ENCODE measurements at places on chromosomes 16 and 17.

DNA sequence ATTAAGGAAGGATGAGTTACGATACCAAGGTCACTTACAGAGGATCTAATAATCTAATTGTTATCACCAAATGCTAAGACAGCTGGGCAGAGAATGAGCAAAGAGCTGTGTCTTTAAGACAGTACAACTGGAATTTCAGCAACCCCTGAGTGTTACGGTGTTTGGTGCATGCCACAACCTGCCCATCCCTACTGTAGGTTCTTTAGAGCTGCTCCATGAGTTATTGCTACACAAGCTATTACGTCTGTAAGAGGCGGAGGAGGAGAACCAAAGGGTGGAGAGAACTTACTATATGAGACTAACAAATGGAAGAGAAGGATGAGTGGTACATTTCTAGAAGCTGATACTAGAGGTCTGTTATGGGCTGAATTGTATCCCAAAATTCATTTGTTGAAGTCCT is 14.2 kb upstream of the C17orf78 start:
- DNase-seq: no peak

DNA sequence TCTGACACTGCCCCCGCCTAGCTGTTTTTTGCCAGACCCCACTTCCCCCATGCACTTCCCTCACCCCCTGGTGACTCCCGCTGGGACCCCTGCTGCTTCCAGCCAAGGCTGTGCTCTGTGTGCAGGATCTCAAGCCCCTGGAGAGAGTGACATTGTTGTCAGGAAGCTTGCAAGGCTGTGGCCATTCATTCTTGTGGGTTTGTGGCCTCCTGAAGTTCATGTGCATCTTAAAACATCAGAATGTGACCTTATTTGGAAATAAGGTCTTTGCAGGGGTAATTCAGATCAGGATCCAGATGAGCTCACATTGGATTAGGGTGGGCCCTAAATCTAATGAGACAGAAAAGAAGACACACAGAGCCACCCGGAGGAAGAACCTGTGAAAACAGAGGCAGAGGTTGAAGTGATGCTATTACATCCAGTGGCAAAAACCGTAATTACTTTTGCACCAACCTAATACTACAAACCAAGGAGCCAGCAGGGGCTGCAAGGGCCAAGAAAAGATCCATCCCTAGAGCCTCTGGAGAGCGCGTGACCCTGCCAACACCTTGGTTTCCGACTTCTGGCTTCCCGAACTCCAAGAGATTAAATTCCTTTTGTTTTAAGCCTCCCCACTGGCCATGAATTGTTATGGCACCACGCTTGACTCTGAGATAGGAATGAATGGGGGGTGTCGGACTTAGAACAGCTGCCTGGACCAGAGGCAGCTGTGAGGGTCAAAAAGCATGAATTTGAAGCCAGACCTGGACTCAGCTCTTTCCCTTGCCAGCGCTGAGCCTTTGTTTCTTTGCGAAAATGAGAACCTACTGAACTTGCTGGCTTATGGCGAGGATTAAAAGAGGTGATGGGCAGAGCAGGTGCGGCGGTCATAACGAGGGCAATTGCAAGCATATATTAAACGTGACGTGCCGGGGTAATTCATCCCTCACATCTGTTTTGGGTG is 75.5 kb downstream of the BMERB1 start:
- no peak for DNase-seq

DNA sequence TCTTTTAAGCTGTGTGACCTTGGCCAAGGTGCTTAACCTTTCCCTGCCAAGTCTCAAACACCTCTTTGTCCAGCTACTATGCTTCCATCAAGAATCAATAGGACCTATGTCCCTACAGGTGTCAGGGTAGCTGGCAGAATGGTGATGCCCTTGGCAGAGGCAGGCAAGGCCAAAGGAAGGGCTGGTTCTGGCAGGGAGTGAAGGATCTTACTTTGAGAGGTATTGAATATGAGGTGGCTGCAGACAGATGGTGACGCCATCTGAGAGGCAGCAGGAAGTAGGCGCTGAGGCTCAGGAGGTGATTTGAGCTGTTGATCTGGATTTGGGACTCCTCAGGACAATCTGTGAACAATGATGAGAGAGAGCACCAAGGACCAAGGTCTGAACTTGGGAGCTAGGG is 12.5 kb downstream of the ABCC3 start:
- no peak for DNase-seq

- DNase-seq: no peak
Measured at GRCh38 chr16:64507240-64508024, 614.4 kb downstream of the CDH11 start.

DNA sequence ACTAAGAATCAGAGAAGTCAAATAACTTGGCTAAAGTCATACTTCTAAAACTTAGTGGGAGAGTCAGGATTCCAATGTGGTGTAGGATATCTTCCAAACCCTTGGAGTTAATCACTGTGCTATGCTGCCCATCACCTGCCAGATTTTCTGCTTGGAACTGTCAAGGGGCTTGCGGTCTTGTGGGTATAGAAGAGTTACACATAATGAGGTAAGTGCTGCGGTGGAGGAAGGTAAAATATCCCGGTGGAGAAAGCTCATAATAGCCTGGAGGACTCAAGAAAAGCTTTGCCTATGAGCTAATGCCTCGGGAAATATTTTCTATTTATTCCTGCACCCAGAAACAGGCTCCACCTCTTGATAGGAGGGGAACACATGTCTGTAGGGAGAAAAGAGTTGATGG is 195.6 kb downstream of the UTP18 start:
- DNase-seq: no peak

DNA sequence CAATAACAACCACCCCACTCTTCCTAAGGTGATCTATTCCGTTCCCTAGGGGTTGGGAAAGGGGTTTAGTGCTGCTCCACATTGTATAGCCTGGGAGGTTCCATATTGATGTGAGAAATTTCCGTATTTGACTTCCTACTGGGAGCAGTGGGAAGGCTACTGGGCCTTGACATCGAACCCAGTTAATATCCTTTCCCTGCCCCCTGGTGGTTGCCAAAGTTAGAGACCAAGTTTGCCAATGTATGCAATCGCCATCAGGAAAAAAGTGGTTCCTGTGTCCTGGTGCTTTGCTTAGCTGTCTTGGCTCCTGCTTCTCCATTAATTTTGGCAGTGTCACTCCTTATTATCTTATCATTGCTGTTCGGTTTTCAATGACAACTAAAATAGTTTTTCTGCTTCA is 914.9 kb downstream of the KCNJ2 start:
- DNase-seq: peak; percentile 8

GRCh38 chr16:648781-649589 is at the start of gene WDR90:
Gene WDR90, plus strand, starts transcription at chr16:649365. Its CDS starts 52 bp downstream, at chr16:649417.
- peak; percentile 84 for DNase-seq

DNA sequence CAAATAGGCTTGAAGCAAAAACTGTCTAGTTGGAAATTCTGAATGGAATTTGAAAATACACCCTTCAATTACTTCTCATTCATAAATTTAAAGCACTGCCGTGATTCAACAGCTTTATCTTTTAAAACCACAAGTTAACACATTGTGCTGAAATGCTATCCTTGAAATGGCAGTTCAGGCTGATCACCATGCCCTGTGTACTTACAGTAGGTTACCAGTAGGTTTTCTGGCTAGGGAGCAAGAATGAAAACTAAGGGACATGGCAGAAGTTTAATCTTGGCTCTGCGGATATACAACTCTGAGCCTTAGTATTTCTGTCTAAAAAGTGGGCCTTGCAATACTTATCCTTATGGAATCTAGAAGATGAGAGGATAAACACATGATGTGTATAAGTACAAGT is 28.0 kb downstream of the NXPH3 start:
- no peak for DNase-seq

- no peak for DNase-seq
Measured at GRCh38 chr17:71963351-71963750, 157.5 kb upstream of the SOX9 start.

GRCh38 chr17:47803201-47803600 is 18.4 kb downstream of the OSBPL7 start:
- DNase-seq: no peak

All from KG1 (cell line).